ENCODE measurements at places on chromosomes 5 and 9. TPM values are rescaled to one million over a fixed set of nuclear protein-coding genes. Genes with fewer than 3 reads are reported as not detected.

- H3K27me3 ChIP-seq: no peaks in the 10 kb centered on the region
- H3K4me3 ChIP-seq: no peak overlapping the region
- peaks cover 61% of the 10 kb centered on the region for H3K36me3 ChIP-seq
- no peak for DNase-seq
- H3K27ac ChIP-seq: no peak overlapping the region
- H3K4me1 ChIP-seq: peaks cover under 1% of the 10 kb centered on the region
These were observed 22.0 kb downstream of the SECISBP2 start for GRCh38 chr9:89340332-89340731.

- H3K27ac ChIP-seq: no peak overlapping the region
- H3K36me3 ChIP-seq: no peaks in the 10 kb centered on the region
- no peak overlapping the region for H3K4me3 ChIP-seq
- no peak for DNase-seq
- H3K27me3 ChIP-seq: peaks cover 2% of the 10 kb centered on the region
- H3K4me1 ChIP-seq: peaks cover 27% of the 10 kb centered on the region
These were observed 6.6 kb upstream of the IFNB1 start for GRCh38 chr9:21084242-21084850.

- H3K27me3 ChIP-seq: peaks cover 4% of the 10 kb centered on the region
- no peaks in the 10 kb centered on the region for H3K4me1 ChIP-seq
- H3K27ac ChIP-seq: no peak overlapping the region
- no peak overlapping the region for H3K4me3 ChIP-seq
- H3K36me3 ChIP-seq: no peaks in the 10 kb centered on the region
These were observed 24.3 kb upstream of the PRRC1 start for GRCh38 chr5:127492854-127493738.

DNA sequence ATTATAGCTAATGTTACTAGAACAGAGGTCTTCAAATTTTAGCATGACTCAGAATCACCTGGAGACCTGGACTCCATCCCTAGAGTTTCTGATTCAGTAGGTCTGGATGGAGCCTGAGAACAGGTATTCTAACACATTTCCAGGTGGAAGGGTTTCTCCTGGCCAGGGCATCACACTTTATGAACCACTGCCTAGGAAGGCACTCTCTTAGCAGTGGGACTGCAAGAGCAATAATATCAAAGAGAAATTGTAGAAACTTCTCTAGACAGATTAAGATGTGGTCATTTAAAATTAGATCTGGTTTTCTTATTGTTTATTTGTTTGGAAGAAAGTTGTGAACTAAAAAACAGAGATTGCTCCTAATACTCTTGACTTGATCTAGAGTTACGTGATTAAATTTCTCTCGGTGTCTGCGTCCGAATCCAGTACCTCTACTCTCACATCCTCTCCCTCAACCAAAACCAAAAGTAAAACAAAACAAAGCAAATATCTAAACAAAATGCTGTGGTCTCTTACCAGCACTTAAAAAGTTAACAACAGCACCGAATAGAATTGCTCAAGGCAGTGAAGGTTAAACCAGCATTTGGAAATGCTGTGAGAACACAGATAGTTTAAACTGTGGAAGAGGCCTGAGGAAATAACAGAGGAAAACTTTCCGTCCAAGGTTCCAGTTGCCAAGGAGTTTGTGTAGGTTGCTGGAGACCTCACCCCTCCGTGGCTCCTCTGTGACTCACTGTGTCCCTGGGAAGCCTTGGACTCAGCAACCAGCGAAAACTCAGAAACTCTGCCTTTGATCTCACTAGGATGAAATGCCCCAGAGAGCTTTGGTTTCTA is 193.4 kb downstream of the ARRDC3 start:
- H3K27ac ChIP-seq: no peak overlapping the region
- no peaks in the 10 kb centered on the region for H3K27me3 ChIP-seq
- H3K4me1 ChIP-seq: no peaks in the 10 kb centered on the region

DNA sequence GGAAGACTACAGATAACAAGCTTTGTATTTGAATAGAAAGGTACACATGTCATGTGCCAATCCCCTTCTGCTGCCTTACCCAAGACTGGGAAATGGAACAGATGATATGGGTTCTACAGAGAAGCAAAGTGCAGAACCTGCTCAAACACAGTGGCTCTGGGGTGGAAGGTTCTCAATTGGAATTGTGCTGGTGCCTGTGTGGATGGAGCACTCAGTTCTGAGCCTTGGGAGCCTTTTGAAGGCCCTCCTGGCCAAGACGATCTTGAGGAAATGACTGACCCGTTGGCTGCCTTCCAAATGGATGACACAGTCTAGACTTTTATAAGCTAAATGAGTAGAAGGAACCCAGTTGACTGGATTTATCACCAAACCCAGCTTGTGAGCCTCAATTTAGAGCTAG is 4.2 kb upstream of the PRSS3 start:
- peaks cover 5% of the 10 kb centered on the region for H3K27me3 ChIP-seq
- DNase-seq: no peak
- H3K27ac ChIP-seq: no peak overlapping the region
- no peaks in the 10 kb centered on the region for H3K36me3 ChIP-seq
- no peak overlapping the region for H3K4me3 ChIP-seq

DNA sequence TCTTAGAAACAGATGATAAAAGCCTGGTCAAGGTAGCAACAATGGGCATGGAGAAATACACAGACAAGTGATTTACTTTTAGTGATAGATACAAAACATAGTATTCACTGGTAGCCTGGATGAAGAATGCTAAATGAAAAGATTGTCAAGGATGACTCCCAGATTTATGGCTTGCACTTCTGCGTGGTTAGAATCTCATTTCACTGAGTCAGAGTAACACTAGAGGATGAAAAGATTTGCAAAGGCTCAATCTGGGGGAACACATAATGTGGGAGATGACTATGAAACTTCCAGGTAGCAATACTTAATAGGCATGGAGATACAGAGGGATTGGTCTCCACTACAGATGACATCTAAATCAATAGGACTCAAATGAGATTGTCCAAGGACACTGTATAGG is 38.4 kb downstream of the AGTPBP1 start:
- peaks cover 11% of the 10 kb centered on the region for H3K36me3 ChIP-seq
- peaks cover 85% of the 10 kb centered on the region for H3K4me1 ChIP-seq
- peak overlapping the region; percentile 9 for H3K27ac ChIP-seq
- H3K4me3 ChIP-seq: no peak overlapping the region

- DNase-seq: no peak
- H3K36me3 ChIP-seq: no peaks in the 10 kb centered on the region
- no peak overlapping the region for H3K4me3 ChIP-seq
- H3K4me1 ChIP-seq: no peaks in the 10 kb centered on the region
These were observed 38.2 kb downstream of the NIPSNAP3B start for GRCh38 chr9:104802110-104802509.

GRCh38 chr9:87713278-87713987 is 12.5 kb upstream of the CTSL start:
- H3K27me3 ChIP-seq: no peaks in the 10 kb centered on the region
- H3K4me3 ChIP-seq: no peak overlapping the region
- no peak overlapping the region for H3K27ac ChIP-seq
- no peaks in the 10 kb centered on the region for H3K36me3 ChIP-seq
- no peaks in the 10 kb centered on the region for H3K4me1 ChIP-seq

GRCh38 chr9:123771690-123772089 is 158.2 kb downstream of the DENND1A start:
- H3K4me3 ChIP-seq: no peak overlapping the region
- H3K27ac ChIP-seq: no peak overlapping the region
- DNase-seq: no peak
- H3K27me3 ChIP-seq: no peaks in the 10 kb centered on the region

GRCh38 chr9:123377211-123377971 is 21.4 kb downstream of the CRB2 start:
- no peak overlapping the region for H3K27ac ChIP-seq
- H3K4me1 ChIP-seq: no peaks in the 10 kb centered on the region
- H3K4me3 ChIP-seq: no peak overlapping the region
- DNase-seq: no peak
- H3K36me3 ChIP-seq: no peaks in the 10 kb centered on the region

DNA sequence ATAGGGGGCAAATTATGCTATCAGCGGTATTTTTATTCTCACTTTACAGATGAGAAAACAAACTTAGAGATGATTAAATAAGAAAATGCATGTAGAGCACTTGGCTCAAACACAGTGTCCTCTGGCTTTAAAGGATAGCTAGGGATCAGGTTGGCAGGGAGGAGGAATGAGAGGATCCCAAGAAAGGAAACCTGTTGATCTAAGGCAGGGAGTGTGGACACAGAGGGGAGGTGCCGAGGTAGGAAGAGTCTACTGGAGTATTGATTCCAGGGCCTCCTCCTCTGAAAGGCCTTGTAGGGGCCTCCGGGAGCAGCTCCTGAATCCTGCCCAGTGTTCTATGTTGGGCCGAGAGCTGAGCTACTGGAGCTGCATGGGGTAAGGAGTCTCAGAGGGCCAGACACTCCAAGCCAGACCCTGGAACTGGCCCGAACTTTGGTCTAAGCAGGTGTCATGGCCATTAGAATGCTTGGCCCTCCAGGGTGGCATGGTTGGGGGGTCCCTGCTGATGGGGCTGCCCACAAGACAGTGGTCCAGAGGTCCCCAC is 30.4 kb upstream of the TCF7 start:
- H3K4me3 ChIP-seq: no peak overlapping the region
- peaks cover 4% of the 10 kb centered on the region for H3K27me3 ChIP-seq
- no peaks in the 10 kb centered on the region for H3K36me3 ChIP-seq
- peaks cover 3% of the 10 kb centered on the region for H3K4me1 ChIP-seq
- no peak for DNase-seq
- no peak overlapping the region for H3K27ac ChIP-seq

DNA sequence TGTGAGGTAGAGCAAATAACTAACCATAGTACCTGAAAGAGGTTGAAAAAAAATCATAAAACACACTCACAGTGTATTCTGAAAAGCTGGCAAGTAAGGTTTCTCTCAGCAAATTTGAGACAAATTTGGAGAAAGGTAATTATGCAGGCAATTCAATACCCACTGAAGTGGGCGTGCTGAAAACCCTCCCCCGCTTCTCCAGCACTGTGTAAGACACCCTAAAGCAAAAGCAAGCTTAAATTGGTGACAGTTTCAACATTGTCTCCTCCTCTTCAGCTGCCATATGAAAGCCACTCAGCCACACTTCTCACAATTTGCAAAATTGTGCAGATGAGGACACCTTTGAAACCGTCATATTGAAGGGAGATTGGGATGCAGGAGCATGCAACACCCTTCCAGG is 322.3 kb upstream of the CDH6 start:
- H3K4me1 ChIP-seq: no peaks in the 10 kb centered on the region
- no peaks in the 10 kb centered on the region for H3K36me3 ChIP-seq
- H3K27me3 ChIP-seq: no peaks in the 10 kb centered on the region

- H3K27ac ChIP-seq: no peak overlapping the region
- DNase-seq: no peak
- no peaks in the 10 kb centered on the region for H3K4me1 ChIP-seq
- no peaks in the 10 kb centered on the region for H3K36me3 ChIP-seq
These were observed 36.4 kb upstream of the F2RL1 start for GRCh38 chr5:76782444-76782843.

DNA sequence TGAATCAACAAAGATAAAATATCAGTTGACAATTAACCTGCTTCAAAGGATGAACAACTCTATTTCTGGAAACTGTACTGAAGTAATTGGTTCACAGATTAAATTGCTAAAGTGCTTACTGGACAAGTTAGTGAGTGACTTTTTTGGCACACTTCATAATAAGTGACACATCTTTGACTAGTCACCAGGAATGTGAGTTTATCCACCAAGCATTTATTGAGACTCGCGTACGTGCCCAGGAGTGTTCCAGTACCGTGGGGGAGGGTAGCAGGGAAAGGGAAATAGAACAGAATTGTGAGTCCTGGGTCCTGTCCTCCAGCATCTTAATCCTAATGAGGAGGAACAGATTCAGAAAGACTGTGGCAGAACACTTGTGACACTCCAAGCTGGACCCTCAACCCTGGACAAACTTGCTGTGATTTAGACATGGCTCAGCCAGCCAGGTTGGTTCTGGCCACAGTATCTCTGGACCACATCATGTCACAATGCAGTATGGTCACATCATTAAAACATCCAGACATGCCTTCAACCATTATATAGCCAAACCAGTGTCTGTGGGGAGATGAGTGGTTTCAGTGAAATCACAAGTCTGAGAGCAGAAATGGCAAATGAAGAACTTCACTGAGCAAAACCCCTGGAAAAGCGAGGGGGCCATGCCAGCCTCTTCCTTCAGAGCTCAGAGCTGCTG is 623.1 kb downstream of the BNC2 start:
- no peak for DNase-seq
- H3K36me3 ChIP-seq: no peaks in the 10 kb centered on the region
- no peaks in the 10 kb centered on the region for H3K4me1 ChIP-seq

DNA sequence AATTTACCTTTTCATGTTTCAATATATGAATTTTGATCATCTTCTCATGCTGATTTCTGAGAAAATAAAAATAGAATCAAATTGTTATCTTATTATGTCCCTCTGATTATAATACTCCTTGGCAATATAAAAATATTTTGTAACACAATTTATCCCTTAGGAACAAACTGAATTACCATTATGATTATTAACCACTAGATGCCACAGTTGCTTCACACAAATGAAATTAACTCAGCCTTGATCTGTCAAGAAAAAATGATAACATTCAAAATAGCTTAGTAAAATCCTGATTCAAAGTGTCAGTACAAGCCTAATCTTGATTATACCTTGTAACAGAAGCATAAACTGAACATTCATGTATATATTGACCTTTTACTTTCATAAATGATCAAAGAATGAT is 4.8 kb upstream of the CHSY3 start:
- H3K27ac ChIP-seq: no peak overlapping the region
- DNase-seq: no peak

GRCh38 chr9:135241381-135242048 is 154.0 kb downstream of the OLFM1 start:
- H3K36me3 ChIP-seq: no peaks in the 10 kb centered on the region
- no peak for DNase-seq
- no peaks in the 10 kb centered on the region for H3K4me1 ChIP-seq
- H3K27ac ChIP-seq: no peak overlapping the region
- H3K27me3 ChIP-seq: no peaks in the 10 kb centered on the region

- DNase-seq: no peak
- no peak overlapping the region for H3K27ac ChIP-seq
- no peaks in the 10 kb centered on the region for H3K27me3 ChIP-seq
These were observed 43.7 kb upstream of the RFX3 start for GRCh38 chr9:3569529-3569928.

GRCh38 chr9:84600739-84601138 is 68.8 kb upstream of the NTRK2 start:
- peaks cover 14% of the 10 kb centered on the region for H3K4me1 ChIP-seq
- H3K4me3 ChIP-seq: no peak overlapping the region
- peaks cover 4% of the 10 kb centered on the region for H3K27me3 ChIP-seq
- H3K36me3 ChIP-seq: no peaks in the 10 kb centered on the region

The DNLZ gene
- polyA plus RNA-seq: 58.4 TPM

The ZDHHC11B gene
- not detected for polyA plus RNA-seq

The MOB3B gene
- polyA plus RNA-seq: not detected

The SNCB gene
- 0.26 TPM for polyA plus RNA-seq

The MEIKIN gene
- polyA plus RNA-seq: not detected

The ACTBL2 gene
- polyA plus RNA-seq: not detected

The CEP120 gene
- 23.1 TPM for polyA plus RNA-seq

The FCN1 gene
- 24.2 TPM for polyA plus RNA-seq

All from immature natural killer cell (primary cell).